ENCODE measurements at places on chromosomes 1 and 21. TPM values are rescaled to one million over a fixed set of nuclear protein-coding genes. Genes with fewer than 3 reads are reported as not detected.

The UBE2J2 gene
- total RNA-seq = 39.2 TPM

The GOLT1A gene
- 1.2 TPM for total RNA-seq

The BCAR3 gene
- total RNA-seq = 12.4 TPM

The RBP7 gene
- 0.96 TPM for total RNA-seq

The ATP6V1G3 gene
- total RNA-seq = not detected

GRCh38 chr1:116373431-116374352, 648 bp downstream of the ATP1A1 start:
- peak; percentile 84 for DNase-seq

DNA sequence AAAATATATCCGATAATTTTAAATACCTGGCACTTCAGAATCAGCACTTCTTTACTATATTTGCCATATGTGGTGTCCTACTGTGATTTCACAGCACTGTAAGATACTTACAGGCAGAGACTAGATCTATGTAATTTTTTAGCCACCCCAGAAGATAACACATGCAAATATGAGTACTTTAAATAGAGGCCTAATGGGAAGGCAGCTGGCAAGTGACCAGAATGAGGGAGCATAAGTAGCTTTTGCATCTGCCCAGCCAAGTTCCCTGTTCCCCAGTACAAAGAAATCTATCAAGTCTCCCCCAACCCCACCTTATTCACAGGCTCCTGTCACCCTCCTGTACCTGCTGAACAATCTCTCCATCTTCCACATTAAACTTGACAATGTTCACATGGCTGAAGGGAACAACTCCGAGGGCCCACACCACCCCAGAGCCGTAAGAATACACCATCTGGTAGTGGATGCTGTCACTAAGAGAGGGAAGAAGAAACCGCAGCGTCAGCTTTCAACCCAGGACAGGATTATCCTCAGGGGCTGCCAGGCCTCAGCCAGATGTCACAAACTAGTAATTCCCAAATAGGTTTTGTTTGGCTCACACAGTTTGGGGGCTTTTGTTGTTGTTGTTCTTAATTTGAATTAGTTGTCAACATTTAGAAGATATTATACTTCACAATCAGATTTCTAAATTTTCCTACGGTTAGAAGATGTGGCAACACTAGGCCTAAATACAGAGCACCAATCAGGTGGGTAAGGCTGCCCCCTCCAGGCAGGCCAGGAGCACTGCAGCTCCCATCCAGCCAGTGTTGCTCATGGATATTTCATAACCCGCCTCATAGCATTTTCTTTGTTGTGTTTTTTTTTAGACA, 10.4 kb downstream of the EMC1 start:
- DNase-seq = peak; percentile 54

GRCh38 chr1:165896277-165896676, 68.9 kb downstream of the UCK2 start:
- no peak for DNase-seq

DNA sequence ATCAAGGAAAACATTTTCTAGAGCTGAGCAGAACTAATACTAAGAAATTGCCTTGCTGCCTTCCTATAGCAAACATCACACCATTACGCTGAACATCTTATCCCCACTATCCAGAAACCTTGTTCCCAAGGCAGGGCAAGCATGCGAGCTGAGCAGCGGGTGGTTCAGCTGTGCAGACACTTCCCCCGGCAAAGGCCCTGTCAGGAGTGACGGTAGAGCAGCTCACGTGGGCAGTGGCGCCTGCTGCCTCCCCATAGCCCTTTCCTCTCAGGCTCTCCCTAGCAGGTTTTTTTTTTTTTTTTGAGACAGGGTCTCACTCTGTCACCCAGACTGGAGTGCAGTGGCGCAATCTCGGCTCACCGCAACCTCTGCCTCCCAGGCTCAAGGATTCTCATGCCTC, 13.7 kb upstream of the ANGPTL7 start:
- no peak for DNase-seq

DNA sequence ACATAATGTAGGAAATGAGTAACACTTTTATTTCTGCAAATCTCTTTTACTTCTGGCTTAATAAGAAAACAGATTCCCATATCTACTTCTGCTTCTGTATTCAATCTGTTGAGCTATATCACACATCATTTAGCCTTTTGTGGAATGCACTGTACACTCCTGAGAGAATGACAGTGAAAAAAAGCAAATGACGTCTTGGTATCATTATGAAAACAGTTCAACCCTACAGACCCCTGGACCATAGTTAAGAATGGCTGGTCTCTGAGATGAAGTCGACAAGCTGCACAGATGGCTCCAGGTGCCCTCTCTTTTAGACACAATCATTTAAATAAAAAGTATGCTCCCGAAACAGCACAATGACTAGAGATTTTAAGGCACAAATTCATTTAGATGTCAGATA, 247.0 kb downstream of the RERE start:
- DNase-seq = no peak

GRCh38 chr1:173411835-173412742, 65.0 kb upstream of the PRDX6 start:
- no peak for DNase-seq

DNA sequence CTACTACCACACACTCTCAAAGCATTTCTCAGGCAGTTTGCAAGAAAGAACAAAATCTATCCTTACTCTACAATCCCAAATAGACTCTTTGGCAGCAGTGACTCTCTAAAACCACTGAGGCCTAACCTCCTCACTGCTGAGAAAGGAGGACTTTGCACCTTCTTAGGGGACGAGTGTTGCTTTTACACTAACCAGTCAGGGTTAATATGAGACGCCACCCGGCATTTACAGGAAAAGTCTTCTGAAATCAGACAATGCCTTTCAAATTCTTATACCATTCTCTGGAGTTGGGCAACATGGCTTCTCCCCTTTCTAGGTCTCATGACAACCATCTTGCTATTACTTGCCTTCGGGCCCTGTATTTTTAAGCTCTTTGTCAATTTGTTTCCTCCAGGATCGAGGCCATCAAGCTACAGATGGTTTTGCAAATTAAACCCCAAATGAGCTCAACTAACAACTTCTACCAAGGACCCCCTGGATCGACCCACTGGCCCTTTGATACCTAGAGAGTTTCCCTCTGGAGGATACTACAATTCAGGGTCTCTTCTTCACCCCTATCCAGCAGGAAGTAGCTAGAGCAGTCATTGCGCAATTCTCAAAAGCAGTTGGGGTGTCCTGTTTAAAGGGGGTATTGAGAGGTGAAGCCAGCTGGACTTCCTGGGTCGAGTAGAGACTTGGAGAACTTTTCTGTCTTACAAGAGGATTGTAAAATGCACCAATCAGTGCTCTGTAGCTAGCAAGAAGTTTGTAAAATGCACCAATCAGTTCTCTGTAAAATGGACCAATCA, 2.0 kb upstream of the FMO4 start:
- no peak for DNase-seq

DNA sequence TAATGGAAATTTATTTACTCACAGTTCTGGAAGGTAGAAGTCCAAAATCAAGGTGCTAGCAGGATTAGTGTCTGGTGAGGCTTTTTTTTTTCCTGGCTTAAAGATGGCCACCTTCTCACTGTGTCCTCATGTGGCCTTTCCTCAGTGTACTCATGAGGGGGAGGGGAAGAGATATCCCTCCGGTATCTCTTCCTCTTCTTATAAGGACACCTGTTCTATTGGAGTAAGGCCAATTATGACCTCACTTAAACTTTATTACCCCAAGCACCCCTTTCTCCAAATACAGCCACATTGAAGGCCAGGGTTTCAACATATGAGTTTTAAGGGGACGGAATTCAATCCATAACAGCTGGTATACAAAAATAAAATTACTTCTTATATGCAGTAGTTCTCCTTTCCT, 203.7 kb upstream of the C1orf87 start:
- DNase-seq = no peak

DNA sequence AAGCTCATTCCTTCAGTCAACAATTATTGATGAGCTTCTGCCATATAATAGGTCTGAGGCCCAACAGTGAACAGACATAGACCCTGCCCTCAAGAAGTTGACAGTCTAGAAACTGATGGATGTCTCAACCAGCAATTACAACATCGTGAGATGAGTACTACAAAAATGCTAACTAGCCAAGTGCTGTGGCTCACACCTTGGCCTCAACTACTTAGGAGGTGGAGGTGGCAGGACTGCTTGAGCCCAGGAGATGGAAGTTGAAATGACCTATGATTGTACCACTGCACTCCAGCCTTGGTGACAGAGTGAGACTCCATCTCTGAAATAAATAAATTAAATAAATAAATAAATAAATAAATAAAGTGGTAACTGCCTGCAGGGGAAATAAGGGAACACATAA, 11.7 kb upstream of the PTP4A2 start:
- DNase-seq = no peak

DNA sequence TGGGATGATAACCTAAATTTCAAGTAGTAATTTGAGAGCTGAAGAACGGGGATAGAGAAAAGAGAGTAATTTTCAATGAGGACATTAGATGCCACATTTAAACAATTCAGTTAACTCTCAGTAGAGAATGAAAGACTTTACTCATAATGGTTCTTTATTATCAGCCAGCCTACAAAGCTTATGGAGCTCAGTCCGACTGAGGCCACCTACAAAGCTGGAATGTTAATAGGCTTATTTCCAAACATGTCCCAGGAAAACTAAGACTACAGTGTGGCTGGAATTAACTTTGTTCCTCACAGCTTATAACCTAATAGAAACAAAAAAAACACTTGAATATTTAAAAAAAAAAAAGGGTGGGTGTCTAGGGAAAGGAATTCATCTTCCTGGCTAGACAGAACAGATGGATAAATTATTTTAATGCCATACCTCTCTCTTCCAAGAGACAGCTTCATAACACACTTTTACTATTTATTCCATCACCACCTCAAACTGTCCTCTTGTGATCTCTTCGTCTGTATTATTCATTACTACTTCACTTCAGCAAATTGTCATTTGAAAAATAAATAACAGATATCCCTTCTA, 9.8 kb downstream of the SLC19A2 start:
- peak; percentile 82 for DNase-seq

GRCh38 chr1:97649591-97649990, 271.2 kb downstream of the DPYD start:
- no peak for DNase-seq

GRCh38 chr1:35442734-35443133, 114.5 kb downstream of the KIAA0319L start:
- DNase-seq = no peak

DNA sequence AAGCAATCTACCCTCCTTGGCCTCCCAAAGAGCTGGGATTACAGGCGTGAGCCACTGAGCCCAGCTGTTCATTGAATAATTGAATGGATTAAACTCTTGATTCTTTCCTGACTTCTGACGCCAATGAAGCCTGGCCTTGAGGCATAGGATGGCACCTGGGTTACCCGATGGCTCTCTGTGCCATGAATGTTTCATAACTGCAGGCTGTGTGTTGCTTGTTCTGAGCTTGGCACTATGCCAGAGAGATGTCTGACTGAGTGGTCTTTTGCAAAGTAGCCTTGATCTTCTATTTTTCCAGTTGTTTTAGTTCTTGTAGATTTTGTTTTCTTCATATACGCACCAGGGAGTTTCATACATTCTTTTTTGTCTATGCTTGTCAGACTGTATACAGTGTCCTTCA, 38.5 kb upstream of the AK4 start:
- no peak for DNase-seq

DNA sequence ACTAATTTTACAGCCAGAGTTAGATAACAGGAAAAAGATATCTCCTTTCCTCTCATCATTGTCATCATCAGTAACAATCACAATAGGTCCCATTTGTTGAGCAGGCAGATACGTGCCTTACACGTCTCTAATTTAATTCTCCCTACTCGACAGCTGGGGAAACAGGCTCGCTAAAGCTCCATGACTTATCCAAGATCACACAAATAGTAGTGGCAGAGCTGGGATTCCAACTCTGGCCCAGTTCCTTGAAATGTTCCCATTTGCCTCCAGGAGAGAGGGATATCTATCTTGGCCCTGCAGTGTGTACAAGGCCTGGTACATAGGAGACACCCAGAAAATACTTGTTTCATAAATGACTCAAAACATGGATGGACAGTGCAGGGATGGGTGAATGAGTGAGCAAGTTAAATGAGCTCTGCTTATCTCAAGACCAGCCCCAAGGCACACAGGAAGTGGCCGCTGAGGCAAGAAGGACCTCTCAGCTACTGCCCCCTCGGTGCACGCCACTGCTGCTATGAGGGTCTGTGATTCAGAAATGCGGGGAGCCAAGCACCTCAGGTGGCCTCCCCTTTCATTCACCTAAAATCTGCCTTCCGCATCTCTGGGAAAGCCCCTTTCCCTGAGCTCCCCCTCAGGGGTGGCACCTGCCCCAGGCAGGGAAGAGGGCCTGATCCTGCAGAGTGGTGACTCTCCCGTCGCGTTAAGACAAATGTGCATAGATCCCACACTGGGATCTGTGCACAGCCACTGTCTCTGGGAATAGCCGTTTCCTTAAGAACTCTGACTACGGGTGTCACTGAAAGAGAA, 3.6 kb downstream of the KCNN3 start:
- DNase-seq = no peak

GRCh38 chr1:156487862-156488261, 12.7 kb downstream of the MEF2D start:
- no peak for DNase-seq
